ENCODE measurements at places on chromosomes 11 and 22.

DNA sequence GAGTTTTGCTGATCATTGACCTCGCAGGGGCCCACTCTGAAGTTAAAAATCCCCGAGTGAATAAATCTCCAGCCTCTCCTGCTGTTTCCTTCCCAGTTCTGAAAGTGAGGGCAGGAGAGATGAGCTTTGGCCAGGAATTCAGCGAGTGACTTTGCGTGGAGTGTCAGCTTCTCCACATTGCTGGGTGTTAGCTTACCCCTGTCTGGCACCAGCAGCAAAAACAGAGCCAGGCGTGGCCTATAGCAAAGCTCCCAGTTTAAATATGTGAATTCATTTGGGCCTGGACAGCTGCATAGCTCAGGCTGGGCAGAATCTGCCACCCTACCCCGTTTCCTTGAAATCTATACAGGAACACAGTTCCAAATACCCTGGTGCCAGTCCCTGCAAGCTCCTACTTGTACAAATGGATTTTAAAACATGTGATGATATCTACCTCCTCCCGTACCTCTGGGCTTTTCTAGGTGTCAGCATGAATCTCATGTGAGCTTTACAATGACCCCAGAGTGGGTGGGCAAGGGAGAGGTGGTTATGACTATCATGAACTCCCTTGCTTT lies 25.6 kb downstream of the TIMP3 start:
- DNase-seq = no peak

DNA sequence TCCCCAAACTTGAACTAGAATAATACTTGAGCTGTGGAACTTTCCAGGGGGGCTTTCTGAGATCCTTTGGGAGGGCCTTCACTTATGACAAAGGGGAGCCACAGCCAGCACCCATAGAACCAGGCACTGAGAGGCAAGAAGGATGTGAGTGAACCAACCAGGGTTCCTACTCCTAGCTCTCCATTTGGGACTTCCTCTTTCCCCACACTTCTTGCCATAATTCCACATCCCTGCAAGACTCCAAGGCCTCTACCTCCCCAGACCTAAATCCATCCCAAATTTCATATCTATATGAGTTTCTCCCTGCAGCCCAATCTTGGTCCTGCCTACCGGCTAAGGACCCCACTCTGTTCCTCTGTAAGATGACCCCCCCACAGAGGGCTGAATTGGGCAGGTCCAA lies 31.5 kb downstream of the NRXN2 start:
- no peak for DNase-seq

- DNase-seq = no peak
Observed at GRCh38 chr11:13289081-13289480, 11.5 kb downstream of the BMAL1 start.

- no peak for DNase-seq
Observed at GRCh38 chr11:111797145-111797581, 31.0 kb upstream of the PPP2R1B start.

All from NCI-H526 treated with DMSO at 0.1 percent for 48 hours (cell line).